ENCODE measurements at places on chromosomes 3 and 15.

- no peak for DNase-seq
Observed at GRCh38 chr15:79978260-79978654, 7.3 kb upstream of the BCL2A1 start.

- peak; percentile 55 for DNase-seq
Observed at GRCh38 chr15:85542895-85543331, 162.5 kb downstream of the AKAP13 start.

GRCh38 chr3:150703299-150703755 is 393 bp downstream of the ERICH6 start:
- DNase-seq, result peak; percentile 62

DNA sequence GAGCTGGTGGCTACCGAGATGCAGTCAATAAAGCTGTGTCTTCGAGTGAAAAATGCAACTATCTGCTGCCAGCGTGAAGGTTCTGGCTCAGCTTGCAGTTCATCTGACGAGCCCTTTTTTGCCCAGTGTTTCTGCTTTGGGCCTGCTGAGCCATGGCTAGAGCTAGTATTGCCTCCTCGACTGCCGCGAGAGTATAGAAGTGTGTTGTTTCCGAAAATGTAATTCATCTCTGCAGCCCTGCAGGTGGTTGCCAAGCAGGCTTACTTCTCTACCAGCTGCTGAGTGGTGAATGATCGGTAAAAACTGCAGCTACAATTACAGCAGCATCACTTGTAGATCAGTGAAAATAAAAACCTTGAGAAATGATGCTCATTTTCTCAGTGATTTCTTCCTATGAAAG is 114.8 kb downstream of the DLG1 start:
- DNase-seq, result no peak

DNA sequence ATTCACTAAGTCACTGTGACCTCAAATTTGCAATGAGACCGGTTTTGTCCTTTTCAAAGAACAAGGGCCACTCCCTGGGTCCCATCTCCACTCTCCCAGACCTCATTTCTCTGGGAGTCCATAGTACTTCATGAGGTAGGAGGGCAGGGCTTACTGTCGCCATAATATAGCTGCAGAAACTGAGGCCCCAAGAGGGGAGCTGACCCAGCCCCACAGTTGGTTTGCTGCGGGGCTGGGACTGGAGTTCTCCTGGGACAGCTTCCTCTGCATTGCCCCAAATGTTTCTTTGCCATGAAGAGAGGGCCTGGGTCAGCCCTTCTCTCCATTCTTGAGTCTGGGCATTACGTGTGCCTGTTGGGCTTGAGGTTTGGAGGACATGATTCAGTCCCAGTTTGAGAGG is 60.1 kb downstream of the ITGA11 start:
- DNase-seq, result no peak

- DNase-seq, result no peak
Observed at GRCh38 chr15:89177116-89177515, 44.3 kb downstream of the RLBP1 start.

GRCh38 chr3:42901073-42901415 is 4.9 kb upstream of the ZNF662 start:
- DNase-seq, result peak; percentile 11

GRCh38 chr3:14299767-14300166 is 102.6 kb upstream of the SLC6A6 start:
- DNase-seq, result no peak

GRCh38 chr3:188006726-188007393 is 147.1 kb upstream of the LPP start:
- no peak for DNase-seq

DNA sequence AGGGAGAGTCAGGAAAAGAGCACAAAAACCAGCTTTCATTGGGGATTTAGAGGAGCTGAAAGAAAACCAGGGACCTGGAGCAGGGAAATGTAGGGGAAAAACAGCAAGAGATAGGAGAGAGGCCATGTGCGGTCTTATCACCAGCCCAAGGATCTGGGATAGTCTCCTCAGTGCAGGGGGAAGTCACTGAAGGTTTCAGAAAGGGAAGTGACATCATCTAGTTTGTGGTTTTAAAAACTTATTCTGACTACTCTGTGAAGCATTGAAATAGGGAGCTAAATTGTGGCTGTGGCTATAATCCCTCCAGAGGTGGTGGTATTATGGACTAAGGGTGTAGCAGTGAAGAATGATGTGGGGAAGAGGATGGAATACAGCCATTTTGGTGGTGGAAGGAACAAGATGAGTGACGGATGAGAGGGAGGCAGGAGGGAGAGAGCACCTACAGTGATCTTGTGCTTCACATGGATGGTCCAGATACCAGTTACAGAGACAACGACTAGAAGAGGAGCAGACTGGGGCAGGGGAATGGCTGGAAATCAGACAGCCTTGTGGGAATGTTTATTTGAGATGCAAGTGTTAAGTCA is 72.7 kb downstream of the HMG20A start:
- no peak for DNase-seq

DNA sequence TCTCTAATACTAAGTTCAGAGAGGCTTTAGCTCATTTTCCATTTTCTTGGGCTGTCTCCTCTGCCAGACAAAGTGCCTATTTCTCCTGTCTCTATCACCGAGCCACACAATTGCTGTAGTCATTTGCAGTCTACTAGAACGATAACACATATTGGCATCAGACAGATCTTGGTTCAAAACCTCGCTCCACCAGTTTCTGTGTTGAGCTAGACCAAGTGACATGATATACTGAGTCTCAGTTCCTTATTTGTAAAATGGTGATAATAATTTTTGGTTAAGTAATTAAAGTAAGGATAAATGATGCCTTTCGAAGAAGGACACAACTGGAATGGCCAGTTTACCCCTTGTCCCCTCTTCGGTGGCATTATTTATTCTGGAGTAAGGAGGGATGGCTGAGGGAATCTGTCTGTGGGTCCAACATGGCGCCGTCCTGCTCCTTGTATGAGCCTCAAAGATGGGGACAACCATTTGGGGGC is 398 bp upstream of the RAB7A start:
- no peak for DNase-seq

DNA sequence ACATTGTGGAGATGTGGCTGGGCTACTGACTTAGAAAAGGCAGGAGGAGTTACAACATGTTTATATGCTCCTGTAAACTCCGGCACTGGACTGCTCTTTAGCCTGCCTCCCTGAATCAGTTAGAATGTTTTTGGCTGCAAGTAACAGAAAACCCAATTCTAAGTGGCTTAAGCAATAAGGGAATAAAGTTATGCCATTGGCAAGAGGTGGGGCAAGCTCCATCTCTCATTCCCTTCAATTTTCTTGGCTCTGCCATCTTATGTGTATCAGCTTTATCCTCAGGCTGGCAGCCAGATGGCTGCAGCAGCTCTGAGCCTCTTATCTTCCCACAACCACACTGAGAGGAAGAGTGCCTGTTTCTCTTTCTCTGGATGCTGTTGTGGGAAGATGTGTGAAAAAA is 22.4 kb upstream of the MEIS2 start:
- DNase-seq, result no peak

DNA sequence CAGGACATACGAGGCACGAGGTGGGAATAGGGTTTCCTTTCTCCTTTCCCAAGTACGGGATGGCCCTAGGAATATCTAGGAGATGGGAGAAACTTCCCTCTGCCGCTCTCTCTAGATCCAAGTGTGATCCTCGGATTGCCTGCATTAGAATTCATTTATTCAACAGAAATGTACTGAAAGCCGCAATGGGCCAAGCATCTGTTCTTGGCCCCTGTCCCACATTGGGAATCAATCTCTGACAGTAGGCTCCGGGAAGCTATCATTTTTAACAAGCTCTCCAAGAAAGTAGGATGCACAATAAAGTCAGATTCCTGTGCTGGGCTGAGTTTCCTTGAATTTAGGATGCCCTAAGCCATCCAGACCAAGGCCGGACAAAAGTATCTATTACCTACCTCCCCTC is 37.2 kb upstream of the CA12 start:
- DNase-seq, result no peak

- DNase-seq, result no peak
Observed at GRCh38 chr15:25879438-25879837, 16.3 kb upstream of the ATP10A start.

DNA sequence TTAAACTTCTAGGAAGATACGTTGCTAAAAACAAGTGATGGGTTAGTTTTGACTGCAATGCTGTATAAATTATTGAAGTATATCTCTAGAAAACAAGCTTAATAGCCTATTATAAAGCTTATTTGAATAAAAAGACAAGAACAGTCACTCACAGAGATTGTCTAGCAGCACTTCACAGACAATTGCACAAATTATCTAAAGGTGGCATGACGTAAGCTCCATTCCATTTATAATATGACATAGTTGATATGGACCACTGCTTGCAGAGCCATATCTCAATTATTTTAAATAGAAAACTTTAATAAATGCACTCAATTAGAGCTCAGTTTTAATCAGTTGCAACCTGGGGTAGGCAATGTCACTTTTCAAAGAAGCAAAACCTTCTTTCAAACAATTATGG is 319.9 kb upstream of the GBE1 start:
- DNase-seq, result no peak

GRCh38 chr3:126135406-126136076 is 44.8 kb downstream of the ALDH1L1 start:
- DNase-seq, result no peak

- DNase-seq, result no peak
Observed at GRCh38 chr3:5766848-5767247, 579.3 kb downstream of the EDEM1 start.
